ENCODE measurements at places on chromosomes 1 and 21.

DNA sequence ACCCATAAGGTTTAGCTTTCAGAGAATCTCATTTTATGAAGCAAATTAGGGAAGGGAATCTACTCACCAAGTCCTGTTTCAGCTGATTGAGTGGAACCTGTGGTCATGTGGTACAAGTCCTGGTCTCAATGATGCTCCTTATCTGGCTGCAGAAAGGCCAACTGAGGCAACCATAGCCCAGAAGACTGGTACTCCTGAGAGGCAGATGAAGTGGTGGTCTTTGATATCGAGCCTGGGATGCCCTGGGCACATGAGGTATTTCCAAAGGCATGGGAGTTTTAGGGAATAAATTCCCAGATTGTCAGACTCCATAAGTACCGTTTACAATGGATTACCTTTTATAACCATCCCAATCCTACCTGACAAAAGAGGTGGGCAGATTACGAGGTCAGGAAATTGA, 3.3 kb downstream of the MX1 start:
- DNase-seq, result no peak

- no peak for DNase-seq
Measured at GRCh38 chr1:42427240-42427639, 28.6 kb downstream of the ZMYND12 start.

- no peak for DNase-seq
Measured at GRCh38 chr1:40390857-40391256, 17.3 kb downstream of the SMAP2 start.

GRCh38 chr21:34736116-34736874, 67.5 kb downstream of the CLIC6 start:
- peak; percentile 32 for DNase-seq

DNA sequence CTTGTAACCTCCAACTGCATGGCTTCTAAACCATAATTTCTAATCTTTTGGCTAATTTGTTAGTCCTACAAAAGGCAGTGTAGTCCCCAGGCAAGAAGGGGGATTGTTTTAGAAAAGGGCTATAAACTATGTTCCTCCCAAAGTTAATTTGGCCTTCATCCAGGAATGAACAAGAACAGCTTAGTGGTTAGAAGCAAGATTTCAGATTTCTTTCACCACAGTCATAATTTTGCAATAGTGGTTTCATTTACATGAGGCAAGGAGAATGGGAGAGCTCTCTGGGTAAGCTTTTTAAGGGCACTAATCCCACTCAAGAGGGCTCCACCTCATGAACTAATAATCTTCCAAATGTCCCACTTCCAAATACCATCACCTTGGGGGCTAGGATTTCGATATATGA, 1353.9 kb downstream of the NCAM2 start:
- DNase-seq, result no peak

GRCh38 chr1:241647658-241648057, 4.4 kb upstream of the WDR64 start:
- DNase-seq, result peak; percentile 78

DNA sequence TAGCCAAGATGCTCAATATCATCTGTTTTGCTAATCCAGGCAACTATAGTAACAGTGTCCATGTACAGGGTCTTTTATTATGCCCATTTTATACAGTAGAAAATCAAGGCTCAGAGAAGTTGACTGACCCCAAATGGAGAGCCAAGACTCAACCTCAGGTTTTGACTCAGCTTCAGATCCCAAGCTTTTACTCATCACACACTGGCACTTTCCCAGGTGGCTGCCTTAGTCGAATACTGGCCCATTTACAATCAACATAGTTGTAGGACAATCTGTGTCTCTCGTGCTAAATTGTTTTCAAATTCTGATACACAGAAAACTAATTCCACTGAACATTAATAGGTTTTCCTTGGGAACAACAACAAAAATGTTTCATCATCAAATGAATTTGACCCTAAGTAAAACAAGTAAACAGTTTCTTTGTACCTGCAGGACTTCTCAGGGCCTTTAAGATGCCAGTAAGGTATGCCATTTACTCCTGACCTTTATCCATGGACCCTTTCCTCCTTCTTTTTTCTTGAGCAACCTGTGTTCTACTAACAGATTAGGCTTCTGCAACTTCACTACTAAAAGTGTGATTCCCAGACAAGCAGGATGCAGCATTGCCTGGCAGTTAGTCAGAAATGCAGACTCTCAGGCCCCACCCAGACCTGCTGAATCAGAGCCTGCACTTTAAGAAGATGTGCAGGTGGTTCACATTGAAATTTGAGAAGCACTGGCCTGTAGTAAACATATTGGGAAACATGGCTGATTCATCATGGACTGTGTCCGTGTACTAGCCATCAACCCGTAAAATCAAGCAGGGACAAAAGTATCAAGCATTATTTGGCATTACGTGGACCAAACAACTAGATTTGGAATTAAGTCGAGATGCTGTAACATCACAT, 128.8 kb downstream of the RRAGC start:
- DNase-seq, result no peak

DNA sequence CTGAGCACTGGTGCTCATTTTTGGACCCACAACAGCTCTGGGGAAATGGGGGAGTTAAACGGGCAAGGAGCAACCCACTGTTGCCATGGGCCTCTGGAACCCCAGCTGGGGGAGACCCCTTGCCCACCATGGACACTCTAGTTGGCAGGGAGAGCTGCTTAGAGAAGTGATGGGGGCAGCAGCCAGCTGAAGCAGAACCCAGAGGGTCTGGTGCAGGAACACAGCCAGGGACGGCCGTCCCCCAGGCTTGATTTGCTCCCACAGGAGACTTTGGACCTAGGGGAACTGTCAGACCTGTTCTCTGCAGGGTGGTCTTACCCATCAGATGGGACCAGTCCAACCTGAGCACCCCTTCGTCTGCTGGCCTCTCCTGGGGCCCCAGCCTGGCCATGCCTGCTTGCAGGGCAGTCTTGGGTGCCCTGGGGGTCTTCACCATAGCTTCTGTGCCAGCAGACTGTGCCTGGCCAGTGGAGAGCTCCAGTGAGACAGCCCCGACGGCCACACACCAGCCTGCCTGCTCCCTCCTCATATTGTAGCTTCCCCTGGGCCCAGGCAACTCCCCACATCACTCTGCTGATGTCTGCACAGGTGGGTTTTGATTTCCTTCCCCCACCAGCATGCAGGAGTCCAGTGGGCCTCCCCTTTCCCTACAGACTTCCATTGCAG, 11.3 kb downstream of the SPATC1L start:
- no peak for DNase-seq

GRCh38 chr21:34132202-34132601, 58.8 kb downstream of the MRPS6 start:
- no peak for DNase-seq

GRCh38 chr1:95040032-95040525, 32.7 kb downstream of the ALG14 start:
- DNase-seq, result no peak

DNA sequence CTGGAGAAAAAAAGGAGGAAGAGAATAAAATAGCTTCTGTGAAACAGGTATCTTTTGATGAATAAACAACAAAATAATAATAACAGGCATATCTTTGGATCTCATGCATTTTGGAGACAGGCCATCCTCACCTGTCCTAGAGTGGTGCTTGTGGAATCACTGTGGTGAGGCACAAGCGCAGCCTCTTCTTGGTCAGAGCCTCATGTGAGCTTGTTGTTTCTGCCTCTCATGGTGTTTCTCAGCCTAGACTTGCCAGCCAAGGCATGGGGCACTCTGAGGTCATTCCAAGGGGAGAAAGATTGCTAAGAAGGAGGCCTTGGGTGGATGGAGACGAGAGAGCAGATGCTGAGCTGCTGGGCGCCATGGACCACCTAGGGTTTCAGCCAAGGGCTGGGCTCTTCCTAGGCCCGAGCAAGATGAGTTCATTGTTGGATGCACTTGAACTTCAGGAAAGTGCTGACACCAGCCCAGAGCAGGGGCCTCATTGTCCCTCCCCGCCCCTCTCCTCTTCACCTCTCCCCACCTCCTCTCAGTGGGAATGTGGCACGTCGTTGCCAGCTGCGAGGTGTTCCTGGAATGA, 49.5 kb downstream of the ATP5PO start:
- DNase-seq, result no peak

- DNase-seq, result no peak
Measured at GRCh38 chr1:22754106-22754768, 43.6 kb downstream of the EPHB2 start.

GRCh38 chr1:62438163-62438562, 1.3 kb downstream of the USP1 start:
- no peak for DNase-seq

DNA sequence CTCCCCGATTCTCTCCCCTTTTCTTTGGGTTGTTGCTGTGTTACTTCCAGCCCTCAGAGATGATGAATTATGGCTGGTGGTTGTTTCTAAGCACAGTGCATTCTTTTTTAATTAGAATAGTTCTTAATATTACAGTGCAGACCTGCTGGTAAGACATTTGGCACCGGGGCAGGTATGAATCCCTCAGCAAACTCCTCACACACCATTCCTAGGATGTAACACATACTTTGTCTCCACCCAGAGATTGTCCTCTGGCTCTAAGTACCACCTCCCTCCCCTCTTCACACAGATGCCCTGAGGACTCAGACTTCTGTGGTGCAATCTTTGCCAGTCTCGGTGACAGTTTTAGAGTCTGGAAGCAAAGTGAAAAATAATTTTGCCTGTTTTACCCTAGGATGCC, 143.1 kb downstream of the HLX start:
- DNase-seq, result peak; percentile 29

DNA sequence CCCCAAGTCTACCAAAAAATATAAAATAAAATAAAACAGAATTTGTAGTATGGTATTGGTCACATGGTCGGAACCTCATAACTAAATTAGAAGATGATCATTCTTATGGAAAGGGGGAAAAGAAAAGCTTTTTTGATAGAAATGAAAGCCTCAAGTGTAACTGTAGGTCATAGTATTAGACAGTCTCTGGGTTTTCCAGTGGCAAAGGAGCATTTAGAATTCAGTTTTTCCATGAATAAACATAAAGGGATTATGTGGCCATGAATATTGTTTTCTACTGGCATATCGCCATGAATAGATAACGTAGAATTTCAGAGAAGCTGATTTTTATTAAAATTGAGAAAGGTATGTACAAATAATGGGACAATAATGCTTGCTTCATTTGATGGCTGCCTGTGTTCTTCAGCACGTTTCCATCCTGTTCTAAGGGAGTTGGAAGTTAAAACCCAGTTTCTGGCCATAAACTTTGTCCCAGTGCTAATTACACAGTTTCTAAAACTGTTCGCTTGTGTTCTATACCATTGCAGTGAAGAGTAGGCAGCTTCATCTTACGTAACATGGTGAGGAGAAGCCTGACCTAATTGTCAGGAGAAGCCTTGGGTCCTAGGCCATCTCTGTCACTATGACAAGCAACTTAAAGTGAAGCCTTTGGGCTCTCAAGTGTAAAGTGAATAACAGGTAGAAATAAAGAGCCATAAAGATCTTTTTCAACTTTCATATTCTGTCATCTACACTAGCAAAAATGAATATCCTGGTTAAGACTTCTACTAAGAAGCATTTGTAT, 70.5 kb upstream of the PGD start:
- no peak for DNase-seq

DNA sequence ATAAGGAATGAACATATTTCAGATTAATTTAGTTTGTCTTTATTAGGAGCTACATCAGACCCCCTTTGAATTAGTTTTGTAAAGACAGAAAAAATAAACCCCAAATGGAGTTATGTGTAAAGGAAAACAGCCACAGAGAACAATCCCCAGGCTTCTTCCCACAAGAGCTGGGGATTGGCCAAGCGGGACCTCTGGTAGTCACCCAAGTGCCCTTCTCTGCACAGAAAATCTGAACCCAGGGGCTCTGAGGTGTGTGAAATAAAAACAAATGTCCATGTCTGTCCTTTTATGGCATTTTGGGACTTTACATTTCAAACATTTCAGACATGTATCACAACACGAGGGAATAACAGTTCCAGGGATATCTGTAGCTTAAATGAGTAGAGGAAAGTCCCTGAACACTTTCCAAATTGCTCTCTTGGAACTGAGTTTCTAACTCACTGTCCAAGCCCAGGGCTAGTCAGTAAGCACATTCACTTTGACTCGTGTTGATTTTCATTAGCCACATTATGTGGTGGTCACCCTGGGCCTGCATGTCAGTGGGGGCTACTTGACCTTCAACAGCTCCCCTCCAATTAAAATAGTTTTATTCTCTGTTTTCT, 22.5 kb downstream of the DPT start:
- peak; percentile 17 for DNase-seq

DNA sequence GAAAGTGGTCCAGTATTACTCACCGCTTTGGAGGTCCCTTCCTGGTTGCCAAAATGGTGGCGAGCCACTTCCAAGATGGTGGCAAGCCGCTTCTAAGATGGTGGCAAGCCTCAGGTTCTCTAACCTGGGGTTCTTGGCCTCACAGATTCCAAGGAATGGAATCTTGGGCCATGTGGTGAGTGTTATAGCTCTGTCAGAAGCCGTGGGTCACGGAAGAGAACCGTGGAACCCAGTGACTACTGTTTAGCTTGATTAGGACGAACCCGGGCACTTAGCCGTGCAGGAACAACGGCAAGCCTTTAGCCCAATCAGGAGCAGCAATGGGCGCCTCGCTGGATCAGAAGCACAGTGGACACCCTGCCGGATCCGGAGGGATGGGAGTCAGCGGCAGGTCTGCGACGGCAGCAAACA, 356.2 kb upstream of the TMPRSS15 start:
- DNase-seq, result no peak

GRCh38 chr1:211237579-211237978, 21.6 kb upstream of the RCOR3 start:
- DNase-seq, result no peak

DNA sequence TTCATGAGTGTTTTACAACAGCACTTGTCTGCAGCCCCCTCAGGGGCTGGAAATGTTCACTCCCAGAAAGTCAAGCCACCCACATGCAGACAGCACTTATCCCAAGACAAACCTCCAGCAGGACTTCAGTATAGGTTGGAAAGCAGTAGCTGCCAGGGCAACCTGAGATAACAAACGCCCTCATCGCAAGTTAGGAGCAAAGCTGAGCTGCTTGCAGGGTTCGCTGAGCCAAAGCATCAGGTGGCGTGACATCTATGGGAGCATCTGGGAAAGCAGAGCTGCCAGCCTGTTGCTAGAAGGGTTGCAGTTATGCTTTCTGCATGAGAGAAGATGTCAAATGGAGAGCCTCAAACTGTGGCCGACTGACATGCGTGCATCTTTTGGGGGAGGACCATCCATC, 4.2 kb upstream of the STXBP3 start:
- DNase-seq, result no peak

- DNase-seq, result no peak
Measured at GRCh38 chr1:205532026-205532898, 27.8 kb downstream of the CDK18 start.

- DNase-seq, result peak; percentile 47
Measured at GRCh38 chr1:39129514-39129913, 75.0 kb upstream of the MACF1 start.

- peak; percentile 31 for DNase-seq
Measured at GRCh38 chr1:183673605-183674323, 20.6 kb upstream of the APOBEC4 start.

DNA sequence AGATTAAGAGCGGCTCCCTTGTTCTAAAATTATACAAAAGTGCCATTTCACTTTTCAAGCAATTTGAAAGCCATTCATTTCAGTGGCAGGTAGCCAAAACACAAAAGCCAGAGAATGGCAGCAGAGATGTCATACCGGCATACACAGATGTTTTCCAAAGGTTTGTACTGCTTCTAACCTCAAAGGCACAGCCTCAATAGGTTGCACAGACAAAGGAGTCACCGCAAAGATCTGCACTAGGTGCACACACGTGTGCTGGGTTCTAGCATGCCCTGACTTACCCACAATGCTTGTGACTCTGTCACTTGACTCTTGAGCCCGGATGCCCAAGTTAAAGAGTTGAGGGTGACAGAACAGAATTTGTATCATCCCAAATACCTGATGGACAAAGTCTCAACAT, 448.9 kb upstream of the ADGRL2 start:
- no peak for DNase-seq

Measured in fibroblast of upper back skin (primary cell).